ENCODE measurements at places on chromosomes 12 and 14.

GRCh38 chr12:43306066-43306465 lies 245.9 kb downstream of the ADAMTS20 start:
- DNase-seq = peak; percentile 47

DNA sequence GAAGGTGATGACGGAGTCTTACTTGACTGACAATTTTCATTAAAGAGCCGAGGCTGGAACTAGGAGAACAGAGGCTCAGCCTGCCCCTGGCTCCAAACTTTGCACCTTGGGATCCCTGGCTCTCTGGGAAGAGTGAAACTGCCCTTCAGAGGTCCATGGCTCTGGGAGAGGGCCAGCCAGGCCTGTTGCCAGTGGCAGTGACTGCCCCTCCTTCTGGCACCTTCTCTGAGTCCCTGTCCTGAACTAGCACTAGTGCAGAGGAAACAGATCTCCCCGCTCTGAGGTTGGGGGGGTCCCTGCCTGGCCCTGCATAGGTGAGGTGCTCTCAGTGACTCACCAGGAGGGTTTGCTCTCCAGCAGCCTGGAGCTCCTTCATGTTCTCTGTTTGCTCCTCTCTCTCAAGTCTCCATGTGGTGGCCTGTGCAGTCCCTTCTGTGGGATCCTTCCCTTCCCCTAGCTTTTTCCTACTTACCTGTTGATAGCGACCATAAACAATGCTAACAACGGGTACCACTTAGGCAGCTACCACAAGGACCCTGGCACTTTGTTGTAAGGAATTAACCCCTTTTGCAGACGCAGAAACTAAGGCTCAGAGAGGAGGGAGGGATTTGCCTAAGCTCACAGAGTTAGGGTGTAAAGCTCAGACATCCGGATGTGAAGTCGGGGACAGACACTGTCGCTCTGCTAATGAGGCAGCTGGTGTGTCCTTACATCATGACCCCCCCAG lies 22.4 kb downstream of the FAM222A start:
- no peak for DNase-seq

GRCh38 chr12:107402041-107403022 lies 283.3 kb upstream of the PWP1 start:
- DNase-seq = peak; percentile 14

DNA sequence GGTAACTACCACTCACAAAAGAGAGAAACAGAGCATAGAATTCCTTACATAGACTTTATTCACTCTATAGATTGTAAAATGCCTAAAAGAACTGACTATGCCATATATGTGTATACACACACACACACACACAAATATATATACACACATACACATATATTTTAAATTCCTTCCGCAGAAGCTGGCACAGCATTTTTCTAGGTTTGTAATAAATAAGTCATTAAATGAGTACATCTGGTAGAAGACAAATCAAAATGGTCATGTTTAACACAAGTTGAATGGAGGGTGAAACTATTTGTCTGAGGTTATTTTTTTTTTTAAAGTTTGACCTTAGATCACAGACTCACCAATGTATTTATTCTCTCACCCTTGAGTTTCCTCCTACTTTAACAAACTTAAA lies 58.2 kb downstream of the CCER1 start:
- no peak for DNase-seq

DNA sequence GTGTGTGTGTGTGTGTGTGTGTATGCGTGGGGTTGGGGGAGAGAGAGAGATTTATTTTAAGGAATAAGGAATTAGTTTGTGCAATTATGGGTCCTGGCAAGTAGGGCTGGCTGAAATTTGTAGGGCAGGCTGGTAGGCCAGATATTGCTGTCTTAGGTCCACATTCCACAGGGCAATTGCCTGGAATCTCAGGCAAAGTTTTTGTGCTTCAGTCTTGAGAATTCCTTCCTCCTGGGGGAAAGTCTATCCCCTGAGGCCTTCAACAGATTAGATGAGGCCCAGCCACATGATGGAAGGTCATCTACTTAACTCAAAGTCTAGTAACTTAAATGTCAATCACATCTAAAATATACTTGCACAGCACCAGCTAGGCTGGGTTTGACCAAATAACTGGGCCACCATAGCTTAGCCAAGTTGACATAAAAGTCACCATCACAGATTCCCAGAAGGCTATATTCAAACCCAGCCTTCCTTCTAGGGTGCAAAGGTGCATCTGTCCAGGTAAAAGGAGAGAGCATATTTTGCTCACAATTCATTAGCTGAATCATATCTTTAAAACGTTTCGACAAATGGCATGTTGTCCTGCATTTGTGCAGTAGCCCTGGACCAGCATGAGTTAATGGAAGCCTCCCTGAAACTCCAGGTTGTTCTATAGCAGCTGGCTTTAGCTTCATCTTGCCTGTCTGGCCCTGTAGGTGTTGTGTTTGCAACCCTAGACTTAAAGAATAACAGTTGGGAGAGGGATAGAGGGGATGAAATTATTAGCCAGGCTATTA lies 63.1 kb downstream of the C14orf132 start:
- no peak for DNase-seq

DNA sequence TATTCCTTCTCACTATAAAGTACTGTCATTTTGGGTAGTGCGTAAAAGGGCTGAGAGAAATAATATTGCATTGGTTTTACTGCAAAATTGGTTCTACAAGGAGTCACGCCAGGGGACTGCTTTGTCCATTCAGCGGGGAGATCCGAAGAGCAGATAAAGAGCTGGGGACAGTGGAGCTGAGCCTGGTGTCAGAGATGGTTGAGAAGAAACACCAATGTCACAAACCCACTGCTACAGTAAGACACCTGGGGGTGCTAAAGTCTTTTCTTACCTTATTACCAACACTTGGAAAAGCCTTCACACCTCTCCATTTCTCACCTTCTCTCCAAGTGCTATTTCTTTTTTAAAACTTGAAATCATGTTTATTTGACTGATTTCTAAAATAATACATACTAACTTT lies 14.1 kb downstream of the IL31 start:
- no peak for DNase-seq

GRCh38 chr14:104294983-104295680 lies 156.7 kb downstream of the KIF26A start:
- no peak for DNase-seq

GRCh38 chr12:109652233-109652976 lies 61.2 kb upstream of the FAM222A start:
- no peak for DNase-seq

GRCh38 chr14:55710506-55711041 lies 130.6 kb downstream of the KTN1 start:
- no peak for DNase-seq

DNA sequence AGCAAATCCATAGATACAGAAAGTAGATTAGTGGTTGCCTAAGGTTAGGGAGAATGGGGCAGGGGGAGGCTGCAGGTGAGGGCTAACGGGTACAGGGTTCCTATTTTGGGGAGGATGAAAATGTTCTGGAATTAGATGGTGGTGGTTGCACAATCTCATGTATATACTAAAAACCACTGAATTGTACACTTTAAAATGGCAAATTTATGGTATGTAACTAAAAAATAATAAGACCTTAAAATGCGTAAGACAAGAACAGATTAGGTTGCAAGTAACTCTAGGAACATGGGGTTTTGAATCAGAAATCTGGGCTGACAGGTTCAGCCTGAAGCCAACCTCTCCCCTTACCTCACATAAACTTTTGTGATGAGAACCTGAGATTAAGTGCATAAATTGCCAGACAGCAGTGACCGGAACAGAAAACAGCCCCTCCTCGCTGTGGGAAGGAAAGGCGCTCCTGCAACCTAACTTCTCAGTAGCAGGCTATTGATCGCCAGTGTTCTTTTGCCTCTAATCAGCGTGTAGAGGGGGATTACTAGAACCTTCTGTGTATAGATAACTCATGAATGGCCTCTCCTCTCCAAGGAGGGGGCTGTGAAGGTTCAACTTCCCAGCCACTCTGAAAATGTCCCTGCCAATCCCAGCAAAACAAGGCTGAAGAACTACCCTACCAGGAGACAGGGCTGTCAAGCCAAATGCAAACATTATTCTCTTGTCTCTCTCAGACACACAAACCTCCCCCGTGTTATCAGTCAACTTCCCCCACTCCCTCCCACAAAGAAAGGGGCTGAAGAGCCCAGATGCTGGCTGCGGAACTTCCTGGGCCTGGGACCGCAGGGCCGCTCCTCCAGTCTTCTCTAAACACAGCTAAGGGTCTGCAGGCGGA lies 1.9 kb downstream of the SSH1 start:
- peak; percentile 86 for DNase-seq

- no peak for DNase-seq
Observed at GRCh38 chr12:93825931-93826555, 148.9 kb downstream of the CRADD start.

GRCh38 chr12:62660756-62661155 lies 194.1 kb downstream of the MON2 start:
- DNase-seq = no peak

DNA sequence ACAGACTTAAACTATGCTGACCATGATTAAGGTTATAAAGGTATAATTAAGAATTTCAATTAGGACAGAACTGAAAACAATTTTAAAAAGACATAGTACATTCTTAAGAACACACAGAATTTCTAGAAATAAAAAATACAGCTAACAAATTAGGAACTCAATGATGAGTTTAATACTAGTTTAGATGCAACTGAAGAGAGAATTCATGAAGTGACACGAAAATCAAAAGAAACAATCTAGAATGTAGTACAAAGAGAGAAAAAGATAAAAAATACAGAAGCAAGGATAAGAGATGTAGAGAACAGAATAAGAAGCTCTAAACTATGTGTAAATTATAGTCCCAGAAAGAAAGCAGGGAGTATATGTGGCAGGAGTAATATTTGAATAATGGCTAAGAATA lies 187.8 kb upstream of the KRR1 start:
- DNase-seq = no peak

DNA sequence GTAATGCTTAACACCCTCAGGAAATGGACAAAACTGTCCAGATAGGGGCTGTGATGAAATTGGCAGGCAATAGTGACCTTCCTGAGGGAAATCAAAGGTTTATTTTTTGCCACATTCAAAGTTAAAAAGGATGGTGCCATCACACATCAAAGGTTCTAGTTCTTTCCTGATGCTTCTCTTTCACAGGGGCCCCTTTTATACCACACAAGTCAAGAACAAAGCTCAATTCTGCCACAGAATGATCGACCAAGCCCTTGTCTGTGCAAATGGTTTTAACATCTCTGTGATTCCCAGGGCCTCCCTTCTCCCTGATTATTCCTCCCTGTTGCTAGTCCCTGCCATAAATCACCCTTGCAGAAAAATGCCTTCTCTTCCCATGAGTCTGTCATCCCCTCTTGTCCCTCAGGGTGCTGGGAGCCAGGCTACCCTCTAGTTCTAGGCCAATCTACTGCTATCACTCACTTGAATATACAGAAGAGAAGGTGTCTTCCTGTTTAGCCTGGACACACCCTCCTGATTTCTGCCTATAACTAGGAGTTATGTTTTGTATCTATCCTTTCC lies 22.7 kb downstream of the SMCO2 start:
- DNase-seq = no peak

DNA sequence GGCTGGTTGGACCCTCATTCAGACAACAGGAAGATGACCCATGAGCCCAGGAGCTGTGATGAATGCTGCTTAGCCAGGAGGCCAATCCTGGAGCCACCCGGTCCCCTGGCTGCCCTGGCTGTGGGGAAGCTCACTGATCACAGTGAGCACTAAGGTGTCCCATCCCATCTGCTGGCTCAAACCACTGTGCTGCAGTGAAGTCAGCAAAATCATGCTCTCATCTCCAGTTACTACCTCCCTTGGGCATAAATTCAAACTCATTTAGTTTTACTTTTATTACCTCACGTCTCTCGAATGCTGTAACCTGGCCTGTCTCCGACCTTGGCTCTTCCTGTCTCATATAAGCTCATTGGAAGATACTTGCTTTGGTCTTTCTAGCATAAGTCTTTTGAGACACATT lies 112.4 kb downstream of the APAF1 start:
- DNase-seq = no peak
